Hindlimb muscle (tissue), 1 donor: ENCODE measurements at places on chromosomes 16 and 17. TPM values are rescaled to one million over a fixed set of nuclear protein-coding genes. Genes with fewer than 3 reads are reported as not detected.

- no peak for DNase-seq
Measured at GRCh38 chr16:51365715-51366114, 214.6 kb upstream of the SALL1 start.

DNA sequence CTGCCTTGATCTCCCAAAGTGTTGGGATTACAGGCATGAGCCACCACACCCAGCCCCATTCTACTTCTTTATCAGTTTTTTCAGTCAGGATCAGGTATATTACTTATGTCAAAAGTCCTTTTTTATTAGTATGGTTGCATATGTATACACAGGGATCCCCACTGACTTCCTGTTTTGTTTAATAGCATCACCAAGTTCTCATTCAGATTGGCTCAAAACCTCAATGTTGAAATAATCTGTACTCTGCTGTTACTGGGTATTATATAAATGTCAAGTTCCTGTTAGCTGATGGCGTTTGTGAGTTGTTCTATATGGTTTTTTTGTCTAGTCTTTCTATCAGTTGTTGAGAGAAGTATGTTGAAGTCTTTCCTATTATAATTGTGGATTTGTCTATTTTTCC is 168.5 kb downstream of the BCAS3 start:
- DNase-seq = no peak

GRCh38 chr16:2468233-2468724 is 2.8 kb upstream of the NTN3 start:
- DNase-seq = peak; percentile 52

Gene CMTM1
- 5.5 TPM for polyA plus RNA-seq

GRCh38 chr17:30375661-30376060 is 3.1 kb upstream of the CPD start:
- no peak for DNase-seq

DNA sequence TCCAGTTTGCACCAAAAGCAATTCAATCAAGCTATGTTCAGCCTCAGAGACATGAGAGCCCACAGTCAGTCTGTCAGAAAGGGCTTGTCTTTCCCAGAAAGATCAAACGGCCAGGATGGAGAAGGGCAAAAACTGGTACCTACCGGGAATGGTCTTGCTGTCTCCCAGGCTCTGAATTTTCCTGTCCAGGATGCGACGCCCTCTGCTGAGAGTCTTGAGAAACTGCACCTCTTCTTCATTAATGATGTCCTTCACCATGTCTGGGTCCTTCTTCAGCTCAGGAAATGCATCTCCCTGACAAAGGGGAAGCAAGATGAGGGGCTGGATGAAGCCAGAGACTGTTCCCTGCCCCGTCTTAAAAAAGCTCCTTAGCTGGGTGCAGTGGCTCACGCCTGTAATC is 15.8 kb upstream of the EXOSC6 start:
- no peak for DNase-seq

GRCh38 chr17:65389426-65389825 is 172.0 kb downstream of the AXIN2 start:
- DNase-seq = no peak

GRCh38 chr16:48676836-48677235 is 66.9 kb upstream of the N4BP1 start:
- DNase-seq = no peak

DNA sequence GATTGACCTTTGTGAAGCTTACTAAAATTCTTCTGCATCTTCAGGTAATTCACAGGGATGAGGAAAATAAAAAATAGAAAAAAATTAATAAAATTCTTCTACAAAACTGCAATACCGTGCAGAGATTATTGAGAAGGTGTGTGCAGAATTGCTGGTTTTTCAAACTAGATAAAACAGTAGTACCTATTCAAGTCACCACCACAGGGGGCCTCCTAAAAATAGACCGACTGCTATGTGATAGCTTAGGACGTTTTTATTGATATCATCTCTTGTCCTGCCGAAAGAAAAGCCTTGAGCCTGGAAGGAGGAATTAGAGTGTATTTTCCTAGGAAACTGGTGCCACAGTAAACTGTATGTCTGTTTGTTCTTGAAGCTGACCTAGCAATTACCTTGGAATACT is 325.9 kb downstream of the ZFHX3 start:
- no peak for DNase-seq

- DNase-seq = no peak
Measured at GRCh38 chr17:19492141-19492540, 41.5 kb upstream of the SLC47A1 start.

Gene DUSP3
- polyA plus RNA-seq = 81.0 TPM

Gene FOXF1
- polyA plus RNA-seq = not detected

GRCh38 chr17:65137021-65137939 is at the start of gene RGS9:
Gene RGS9 (plus strand): TSS chr17:65137370. CDS start chr17:65137541, 171 bp downstream.
- peak; percentile 82 for DNase-seq

Gene ACSM3
- 3.6 TPM for polyA plus RNA-seq

GRCh38 chr16:19502395-19503131 is 19.3 kb downstream of the GDE1 start:
- peak; percentile 64 for DNase-seq

DNA sequence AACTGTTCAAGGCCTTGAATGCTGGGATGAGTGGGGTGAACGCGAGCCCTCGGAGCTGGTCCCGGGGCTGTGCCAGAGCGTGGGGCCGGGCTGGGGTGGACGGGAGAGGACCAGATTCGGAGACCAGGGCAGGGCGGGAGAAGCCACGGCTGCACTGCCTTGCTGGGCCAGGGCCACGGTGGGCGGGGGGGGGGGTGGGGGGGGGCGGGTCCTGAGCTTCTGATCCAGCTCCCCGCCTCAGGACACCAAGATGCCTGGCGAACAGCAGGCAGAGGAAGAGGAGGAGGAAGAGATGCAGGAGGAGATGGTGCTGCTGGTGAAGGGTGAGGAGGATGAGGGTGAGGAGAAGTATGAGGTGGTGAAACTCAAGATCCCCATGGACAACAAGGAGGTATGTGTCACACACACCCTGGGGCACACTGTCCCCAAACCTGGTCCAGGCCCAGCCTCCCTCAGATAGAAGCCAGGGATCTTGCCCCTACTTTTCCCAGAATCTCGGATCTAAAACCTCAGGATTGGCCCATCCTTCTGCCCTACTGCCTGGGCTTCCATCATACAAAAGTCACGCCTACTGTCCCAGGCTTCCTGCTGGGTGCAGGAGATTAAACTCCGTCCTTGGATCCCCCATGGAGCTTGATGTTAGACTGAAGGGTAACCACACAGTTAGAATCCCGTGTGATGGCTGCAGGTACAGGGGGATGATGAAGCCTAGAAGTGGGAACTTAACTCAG is 563 bp downstream of the ZNF771 start:
- DNase-seq = no peak

DNA sequence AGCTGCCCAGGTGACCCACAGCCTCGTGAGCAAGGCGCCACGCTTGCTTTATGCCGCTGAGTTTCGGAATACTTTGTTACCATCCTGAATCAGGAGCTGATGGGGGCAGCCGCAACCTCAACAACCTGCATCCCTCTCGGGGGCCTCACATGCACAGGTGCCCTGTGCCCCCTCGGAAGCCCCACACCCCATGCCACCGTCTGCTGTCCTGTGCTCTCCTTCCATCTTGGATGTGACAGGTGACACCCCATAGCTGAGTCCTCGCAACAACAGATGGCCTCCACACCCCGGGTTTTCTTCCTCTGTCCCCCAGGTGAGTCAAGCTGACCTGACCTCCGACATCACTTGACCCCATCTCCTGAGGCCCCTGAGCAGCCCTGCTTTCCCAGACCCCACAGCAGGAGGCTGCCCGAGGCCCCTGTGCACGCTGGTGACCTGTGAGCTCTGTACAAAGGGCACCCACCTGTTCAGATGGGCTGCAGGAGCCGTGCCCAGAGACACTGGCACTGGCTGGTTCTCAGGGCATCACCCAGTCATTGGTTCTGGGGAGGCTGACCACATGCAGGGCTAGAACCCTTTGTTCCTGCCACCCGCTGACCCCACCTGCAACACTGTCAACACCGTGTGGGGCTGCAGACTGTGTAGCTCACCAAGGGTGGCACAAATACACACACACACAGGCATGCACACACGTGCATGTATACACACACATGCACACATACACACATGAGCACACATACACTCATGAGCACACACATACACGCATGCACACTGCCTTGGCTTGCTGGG is 57.7 kb downstream of the RMI2 start:
- no peak for DNase-seq

DNA sequence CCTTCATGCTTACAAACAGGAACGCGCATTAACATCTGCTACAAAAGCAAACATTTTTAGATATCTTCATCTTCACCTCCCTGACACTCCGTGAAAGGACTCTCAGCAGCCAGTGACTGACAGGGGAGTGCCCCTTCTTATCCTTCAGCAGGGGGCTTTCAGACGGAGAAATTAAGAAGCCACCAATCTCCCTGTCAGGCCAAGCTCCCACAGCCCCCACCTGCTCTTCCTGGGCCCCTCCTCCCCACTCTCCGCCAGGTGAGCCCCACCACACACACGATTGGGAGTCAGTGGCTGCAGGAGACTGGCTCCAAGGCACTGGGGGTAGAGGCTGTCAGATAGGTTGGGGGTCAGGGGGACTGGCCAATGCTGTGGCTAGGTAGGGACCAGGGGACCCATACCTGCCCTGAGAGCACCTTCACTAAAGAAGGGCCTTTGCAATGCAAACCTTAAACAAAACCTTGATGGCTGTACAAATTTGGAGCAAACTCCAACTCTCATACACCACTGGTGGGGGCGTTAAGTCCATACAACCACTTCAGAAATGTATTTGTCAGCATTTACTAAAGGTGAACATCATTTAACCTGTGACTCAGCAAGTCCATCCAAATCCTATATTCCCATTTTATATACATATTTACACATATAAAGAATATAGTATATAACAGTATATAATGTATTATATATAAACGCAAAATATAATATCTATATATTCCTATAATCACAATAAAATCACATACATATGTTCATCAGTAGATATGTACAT is 232.2 kb downstream of the ZNF423 start:
- no peak for DNase-seq

DNA sequence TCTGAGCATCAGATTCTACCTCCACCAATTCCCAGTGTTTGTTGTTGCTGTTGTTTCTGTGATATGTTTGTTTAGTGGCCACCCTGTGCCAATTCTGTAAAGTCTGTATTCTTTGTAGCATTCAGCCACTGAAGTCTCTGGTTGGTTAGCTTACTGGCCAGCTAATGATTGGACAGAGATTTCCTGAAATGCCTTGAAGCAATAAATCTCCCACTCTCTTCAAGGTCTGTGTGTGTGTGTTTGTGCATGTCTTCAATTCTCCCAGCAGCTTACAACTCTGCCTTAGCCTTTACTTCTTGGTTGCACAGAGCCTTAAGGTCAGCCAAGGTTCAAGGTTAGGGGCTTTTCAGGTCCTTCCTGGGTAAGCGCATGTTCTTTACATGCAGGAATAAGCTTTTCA is 38.2 kb downstream of the PRPSAP2 start:
- DNase-seq = no peak

Gene CDH1
- 3.7 TPM for polyA plus RNA-seq

- no peak for DNase-seq
Measured at GRCh38 chr17:81298325-81298990, 3.4 kb upstream of the SLC38A10 start.

Gene KDM6B
- polyA plus RNA-seq = 22.5 TPM

Gene KRT20
- not detected for polyA plus RNA-seq

GRCh38 chr17:50580646-50581045 is 20.1 kb downstream of the CACNA1G start:
- DNase-seq = no peak

DNA sequence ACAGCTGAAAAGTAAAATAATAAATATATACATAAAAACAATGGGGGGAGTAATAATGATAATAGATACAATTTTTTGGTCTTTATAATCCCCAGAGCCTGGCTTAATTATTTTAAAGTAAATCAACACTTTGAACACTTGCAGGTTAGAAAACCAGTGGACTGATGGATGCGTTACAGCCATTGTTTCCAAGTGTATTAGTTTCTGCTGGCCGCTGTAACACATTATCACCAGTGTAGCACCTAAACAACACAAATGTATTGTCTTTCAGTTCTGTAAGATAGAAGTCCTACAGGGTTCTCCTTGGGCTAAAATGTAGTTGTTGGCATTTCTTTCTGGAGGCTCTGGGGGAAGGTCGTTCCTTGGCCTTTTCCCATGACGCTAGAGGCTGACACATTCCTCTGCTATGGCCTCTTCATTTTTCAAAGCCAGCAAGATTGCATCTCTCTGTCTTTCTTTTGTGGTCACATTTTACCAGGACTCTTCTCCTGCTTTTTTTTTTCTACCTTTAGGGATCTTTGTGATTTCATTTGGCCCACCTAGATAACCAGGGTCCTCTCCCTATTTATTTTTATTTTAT is 116.8 kb downstream of the WWOX start:
- DNase-seq = no peak

- DNase-seq = no peak
Measured at GRCh38 chr17:2235792-2236366, 67.7 kb downstream of the SMG6 start.

- DNase-seq = no peak
Measured at GRCh38 chr17:2975469-2975958, 87.9 kb downstream of the OR1D5 start.

DNA sequence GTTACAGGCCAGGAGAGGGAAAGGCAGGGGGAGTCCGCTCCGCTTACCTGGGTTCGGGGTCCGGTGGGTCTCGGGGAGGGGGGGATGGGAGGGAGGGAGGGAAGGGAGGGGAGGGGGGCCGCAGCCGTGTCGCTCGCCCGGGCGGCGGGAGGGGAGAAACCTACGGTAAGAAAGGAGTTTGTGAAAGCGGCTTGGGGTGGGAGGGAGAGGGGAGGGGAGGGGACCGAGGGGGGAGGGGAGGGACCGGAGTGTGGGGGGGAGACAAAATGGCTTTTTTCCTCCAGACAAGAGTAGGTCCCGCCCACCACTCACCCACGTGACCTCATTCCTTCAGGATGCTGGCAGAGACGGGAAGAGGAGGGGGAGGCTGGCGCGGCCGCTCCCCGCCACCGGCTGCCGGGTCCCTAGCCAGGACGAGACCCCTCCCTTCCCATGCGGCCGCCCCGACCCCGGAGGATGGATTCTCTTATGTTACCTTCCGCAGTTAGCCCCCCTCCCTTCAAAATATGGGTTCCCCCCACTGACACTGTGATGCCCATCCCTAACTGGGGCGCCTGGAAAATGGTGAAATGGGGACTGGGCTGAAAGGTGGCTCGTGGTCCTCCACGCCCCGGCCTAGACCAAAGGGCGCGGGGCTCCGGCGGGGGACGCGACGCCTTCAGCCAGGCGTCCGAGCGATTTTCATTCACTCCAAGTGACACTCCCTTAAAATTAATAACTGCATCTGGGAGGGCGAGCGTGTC is at the start of gene PCGF2:
PCGF2 (minus strand) TSS at position 188 of the 743 bp plus-strand sequence. CDS start 7,934 bp downstream, outside the sequence.
- peak; percentile 91 for DNase-seq
